Activated CD4-positive, alpha-beta T cell treated with anti-CD3 and anti-CD28 coated beads, Interleukin-2, amount 50 U/mL, for 48 hours (primary cell): ENCODE measurements at places on chromosomes 11 and 22.
A peak's percentile ranks its signal among the peaks of the same experiment; 100 is the strongest.

GRCh38 chr22:22884888-22885840, 2.5 kb upstream of the IGLL5 start:
- DNase-seq = peak; percentile 69

DNA sequence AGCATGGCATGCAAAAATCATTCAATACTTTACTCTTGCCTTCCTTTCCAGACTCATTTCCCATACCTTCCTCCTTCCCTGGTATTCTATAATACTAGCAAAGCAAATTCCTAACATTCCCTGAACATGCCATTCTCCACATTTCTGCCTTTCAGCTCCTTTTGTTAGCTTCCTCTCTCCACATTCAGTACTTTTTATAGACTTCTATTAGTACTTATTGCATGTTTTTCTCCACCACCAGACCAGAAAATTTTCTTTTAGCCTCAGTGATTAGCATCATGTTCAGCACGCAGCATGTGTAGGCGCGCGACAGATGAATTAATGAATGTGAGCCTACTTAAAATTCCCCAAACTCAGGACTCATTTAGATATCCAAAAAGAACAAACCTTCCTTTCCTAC, 935.3 kb downstream of the DLG2 start:
- DNase-seq = no peak

GRCh38 chr11:76371170-76371569, 9.8 kb downstream of the THAP12 start:
- DNase-seq = peak; percentile 43

DNA sequence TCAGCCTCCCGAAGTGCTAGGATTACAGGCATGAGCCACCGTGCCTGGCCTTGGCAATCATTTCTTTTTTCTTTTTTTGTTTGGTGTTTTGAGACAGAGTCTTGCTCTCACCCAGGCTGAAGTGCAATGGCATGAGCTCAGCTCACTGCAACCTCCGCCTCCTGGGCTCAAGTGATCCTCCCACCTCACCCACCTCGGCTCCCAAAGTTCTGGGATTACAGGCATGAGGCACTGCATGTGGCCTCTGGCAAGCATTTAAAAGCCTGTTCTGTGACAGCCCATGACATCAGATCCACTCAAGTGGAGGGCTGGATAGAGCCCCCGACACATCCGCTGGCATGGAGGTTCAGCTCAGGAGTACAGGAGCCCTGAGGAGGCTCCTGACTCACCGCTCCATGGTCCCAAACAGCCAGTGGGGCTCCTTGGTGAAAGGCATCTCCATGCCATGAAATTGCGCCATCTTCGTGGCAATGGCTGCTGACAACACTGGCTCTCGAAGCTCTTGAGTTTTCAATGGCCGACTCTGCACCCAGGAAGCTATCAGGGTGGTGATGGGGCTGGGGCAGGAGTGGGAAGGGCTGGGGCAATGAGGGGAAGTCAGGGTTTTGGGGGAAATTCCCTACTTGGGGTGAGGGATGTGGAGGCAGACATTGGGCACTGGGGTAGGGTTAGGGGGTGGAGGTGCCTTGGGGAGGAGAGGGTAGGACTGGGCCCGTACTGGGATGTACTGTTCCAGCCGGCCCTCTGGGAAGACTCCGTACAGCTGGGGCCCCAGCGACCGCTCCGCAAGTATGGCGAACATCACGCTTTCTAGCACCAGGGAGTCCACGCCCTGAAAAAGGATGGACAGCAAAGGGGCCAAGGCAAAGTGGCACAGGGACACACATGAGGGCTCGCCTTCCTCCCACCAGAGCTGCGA, 1.4 kb downstream of the CHKB start:
- no peak for DNase-seq
